ENCODE measurements at places on chromosomes 12 and 14.

DNA sequence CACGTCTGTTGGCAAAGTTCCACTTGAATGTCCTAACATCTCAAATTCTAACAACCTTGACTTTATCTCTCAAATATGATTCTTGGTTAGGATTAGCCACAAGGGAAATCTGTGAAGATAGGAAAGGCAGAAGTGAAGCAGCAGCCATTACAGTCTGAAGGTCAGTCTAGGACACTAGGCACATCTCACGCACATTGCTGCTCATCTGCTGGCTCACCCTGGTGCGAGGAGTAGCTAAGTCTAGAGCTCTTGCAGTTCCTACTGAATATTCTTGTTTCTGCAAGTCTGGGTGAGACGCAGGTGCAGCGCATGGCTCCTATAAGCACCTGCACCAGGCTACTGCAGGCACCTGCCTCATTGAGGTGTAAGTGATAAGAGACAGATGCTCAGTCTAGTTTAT, 6.4 kb upstream of the SLC25A3 start:
- no peak for DNase-seq

GRCh38 chr14:105200074-105200473, 19.0 kb upstream of the NUDT14 start:
- DNase-seq = no peak

GRCh38 chr14:51806026-51807023, 54.1 kb upstream of the GNG2 start:
- no peak for DNase-seq

DNA sequence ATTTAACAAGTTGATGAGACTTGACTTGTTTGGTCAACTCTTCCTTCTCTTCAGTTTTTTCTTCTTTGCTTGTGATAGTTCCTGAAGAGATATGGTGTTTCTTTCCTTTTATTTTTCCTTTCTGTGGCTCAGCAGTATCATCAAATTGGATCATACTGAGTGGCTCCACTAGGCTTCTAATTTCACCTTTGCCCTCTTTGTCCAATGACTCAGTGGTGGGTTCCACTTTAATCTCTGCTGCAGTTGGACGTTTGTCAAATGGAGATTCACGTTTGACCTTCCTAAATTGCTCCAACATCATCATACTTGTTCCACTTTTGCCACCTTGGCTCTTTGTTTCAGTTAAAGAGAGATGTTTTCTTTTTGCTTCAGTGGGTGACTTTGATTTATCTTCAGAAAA, 41.5 kb downstream of the FAM186A start:
- no peak for DNase-seq

DNA sequence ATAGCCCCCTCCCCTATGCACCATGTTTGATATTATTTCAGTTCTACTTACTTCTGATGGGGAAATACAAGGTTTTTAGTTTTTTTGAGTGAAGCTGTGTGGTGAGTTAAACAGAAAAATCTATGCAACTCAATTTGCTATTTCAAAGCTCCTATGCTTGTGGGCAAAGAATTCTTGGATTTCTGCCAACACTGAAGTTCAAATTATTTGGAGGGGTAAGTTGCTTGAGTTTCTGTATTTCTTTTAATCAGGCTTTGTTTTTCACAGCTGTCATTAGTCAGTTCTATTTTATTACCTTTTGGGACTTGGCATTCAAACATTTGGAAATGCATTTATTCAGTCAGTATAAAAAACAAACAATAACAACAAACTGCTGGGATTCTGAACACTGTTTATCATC, 407.5 kb upstream of the MGAT4C start:
- no peak for DNase-seq

GRCh38 chr12:56417739-56418138, 31.5 kb downstream of the TIMELESS start:
- DNase-seq = no peak

DNA sequence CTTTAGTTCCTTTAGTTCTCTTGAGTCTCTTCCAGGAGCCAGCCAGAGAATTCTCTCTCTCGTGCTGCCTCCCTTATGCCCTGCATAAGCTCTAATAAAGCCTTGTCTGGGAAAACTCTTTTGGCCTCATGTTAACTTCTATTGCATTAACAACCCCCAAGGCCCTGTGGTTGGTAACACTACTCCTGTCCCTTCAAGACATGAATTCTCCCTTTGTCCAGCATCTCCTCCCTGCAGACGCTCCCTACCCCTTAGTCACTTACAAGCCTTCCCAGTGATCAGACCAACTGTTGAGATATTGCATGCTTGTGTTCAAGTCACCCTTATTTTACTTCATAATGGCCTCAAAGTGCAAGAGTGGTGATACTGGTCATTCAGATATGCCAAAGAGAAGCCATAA, 12.1 kb downstream of the LTBR start:
- no peak for DNase-seq

- no peak for DNase-seq
These were observed 272.0 kb downstream of the ZFP36L1 start for GRCh38 chr14:68520637-68521556.

DNA sequence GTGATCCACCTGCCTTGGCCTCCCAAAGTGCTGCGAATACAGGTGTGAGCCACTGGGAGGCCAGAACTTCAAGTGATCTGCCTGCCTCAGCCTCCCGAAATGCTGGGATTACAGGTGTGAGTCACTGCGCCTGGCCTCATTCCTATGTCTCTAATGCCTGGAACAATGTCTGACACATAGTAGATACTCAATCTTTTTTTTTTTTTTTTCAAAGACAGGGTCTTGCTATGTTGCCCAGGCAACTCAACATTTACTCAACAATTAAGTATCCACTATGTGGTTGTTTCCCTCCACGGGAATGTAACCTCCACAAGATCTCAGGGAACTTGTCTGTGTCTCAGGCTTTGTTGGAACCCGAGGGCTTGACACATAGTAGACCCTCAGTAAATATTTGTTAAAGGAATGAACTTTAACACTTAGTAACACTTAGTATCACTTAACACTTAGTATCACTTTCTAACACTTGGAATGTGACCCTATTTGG, 3.0 kb upstream of the TMEM120B start:
- no peak for DNase-seq

- no peak for DNase-seq
These were observed 19.0 kb downstream of the FOXN4 start for GRCh38 chr12:109290061-109290460.

DNA sequence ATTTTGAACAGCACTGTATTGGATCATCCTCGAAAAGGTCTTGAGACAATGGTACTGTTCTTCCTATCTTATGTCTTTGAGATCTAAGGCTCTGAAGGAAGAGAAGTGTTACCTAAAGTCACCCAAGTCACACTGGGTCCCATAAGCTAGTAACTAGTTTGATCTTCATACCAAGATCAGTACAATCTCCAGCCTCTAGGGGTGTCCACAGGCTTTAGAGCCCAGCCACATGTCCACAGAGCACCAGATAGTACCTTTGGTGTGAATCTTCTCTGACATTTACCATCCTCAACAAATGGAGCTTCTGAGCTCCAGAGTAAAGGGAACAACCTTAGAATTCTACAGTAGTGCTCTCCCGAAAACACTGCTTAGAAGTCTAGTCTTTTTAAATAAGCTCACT, 78.7 kb downstream of the KSR2 start:
- no peak for DNase-seq

GRCh38 chr12:48691826-48692487, 9.9 kb upstream of the KANSL2 start:
- DNase-seq = no peak

GRCh38 chr12:42278128-42278510, 40.1 kb upstream of the YAF2 start:
- DNase-seq = no peak

GRCh38 chr12:30967026-30967425, 40.5 kb downstream of the TSPAN11 start:
- no peak for DNase-seq

GRCh38 chr14:68089146-68089731, 269.7 kb downstream of the RAD51B start:
- DNase-seq = no peak

- no peak for DNase-seq
These were observed 166.2 kb downstream of the PAX9 start for GRCh38 chr14:36827861-36828260.

- DNase-seq = no peak
These were observed 17.4 kb downstream of the CDKN1B start for GRCh38 chr12:12734561-12735071.

GRCh38 chr14:45361727-45362126, 108.7 kb upstream of the MIS18BP1 start:
- no peak for DNase-seq

DNA sequence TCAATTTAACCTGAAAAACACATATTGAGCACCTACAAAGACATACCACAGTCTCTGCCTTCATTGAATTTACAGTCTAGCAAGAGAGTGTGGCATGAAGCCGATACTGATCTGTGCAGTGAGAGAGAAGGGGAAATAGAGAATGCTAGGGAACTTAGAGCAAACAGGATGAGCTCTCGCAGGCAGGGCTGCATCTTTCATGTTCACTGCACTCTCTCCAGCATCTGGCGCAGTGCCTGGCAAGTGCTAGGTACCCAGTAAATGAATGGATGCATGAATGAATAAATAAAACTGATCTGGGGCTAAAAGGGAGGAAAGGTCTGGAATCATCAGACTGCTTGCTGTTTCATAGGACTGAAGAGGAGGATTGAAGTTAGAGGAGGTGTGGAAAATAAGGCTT, 256.5 kb upstream of the NPAS3 start:
- no peak for DNase-seq

DNA sequence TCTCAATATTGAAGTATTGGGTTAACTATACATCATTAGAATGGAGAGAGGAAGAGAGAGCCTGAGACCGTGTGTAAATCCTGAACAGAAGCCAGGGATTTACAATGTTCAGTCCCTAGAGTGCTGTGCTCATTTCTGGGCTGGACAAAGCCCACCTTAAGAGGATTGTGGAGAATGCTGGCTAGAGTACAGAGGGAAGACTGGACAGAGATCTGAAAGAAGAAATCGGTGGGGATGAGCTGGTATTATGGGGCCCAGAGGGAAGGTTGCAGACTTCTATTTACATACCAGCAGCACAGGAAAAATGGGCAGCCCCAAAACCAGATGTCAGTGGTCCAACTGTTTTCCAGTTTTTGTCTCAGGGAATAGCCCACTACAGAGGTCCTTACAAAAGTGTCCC, 42.3 kb downstream of the RTN1 start:
- no peak for DNase-seq

DNA sequence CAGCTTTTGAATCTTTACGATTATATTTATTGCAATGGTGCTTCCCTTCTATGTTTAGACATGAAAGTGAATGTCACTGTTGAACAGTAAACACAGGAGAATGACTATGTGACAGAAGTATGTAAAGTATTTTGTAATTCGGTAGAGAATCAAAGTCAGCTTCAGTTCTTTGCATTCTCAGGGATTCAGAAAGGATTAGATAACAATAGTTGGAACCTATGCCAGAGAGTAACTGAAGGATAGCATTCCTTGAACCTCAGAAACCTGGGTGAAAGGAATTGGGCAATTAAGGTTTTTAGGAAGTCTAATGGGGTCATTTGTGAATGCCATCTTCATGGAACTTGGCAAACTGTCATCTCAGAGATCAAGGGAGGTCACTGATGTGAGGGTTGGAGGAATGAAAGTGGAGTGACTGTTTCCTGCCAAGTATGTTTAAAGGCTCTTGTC, 305.3 kb upstream of the DDHD1 start:
- DNase-seq = no peak

GRCh38 chr14:24630872-24631477, 3.0 kb downstream of the GZMB start:
- DNase-seq = no peak

DNA sequence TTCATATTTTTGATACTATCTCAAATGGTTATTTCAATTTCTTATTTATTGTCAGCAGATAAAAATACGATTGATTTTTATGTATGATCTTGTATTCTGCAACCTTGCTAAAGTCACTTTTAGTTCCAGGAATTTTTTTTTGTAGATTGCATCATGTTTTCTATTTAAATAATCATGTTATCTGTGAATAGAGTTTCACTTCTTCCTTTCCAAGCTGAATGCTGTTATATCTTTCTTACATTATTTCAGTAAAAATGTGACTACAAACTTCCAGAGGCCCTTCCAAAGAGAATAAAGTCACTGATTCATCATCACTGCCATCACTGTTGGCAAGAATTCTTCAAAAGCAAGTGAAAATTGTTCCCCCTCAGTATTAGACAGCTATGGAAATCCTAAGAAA, 104.7 kb upstream of the RAP1B start:
- no peak for DNase-seq

DNA sequence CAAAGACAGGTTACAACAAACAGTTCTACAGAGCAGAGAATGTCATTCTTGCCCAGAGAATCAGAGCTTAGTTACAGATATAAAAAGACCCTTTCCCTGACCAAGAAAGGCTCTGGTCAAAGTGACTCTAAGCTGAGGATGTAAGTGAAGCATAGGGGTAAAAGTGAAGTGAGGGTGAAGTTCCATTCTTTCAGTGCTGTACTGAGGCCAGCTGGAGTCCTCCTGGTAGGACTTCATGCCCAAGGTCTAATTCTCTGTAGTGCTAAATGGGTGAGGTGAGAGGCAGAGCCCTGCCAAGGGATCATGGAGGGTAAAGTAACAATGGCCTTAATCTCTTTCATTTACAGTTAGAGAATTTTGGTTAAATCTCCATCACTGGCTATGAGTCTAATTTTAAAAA, 38.5 kb downstream of the DUSP16 start:
- no peak for DNase-seq
